ENCODE measurements at places on chromosomes 1 and 21.

- no peak for DNase-seq
Measured at GRCh38 chr1:95176861-95177260, 57.1 kb upstream of the RWDD3 start.

- DNase-seq = no peak
Measured at GRCh38 chr1:187262731-187263130, 434.0 kb downstream of the PLA2G4A start.

GRCh38 chr1:7263021-7263960, 478.0 kb downstream of the CAMTA1 start:
- DNase-seq = no peak

DNA sequence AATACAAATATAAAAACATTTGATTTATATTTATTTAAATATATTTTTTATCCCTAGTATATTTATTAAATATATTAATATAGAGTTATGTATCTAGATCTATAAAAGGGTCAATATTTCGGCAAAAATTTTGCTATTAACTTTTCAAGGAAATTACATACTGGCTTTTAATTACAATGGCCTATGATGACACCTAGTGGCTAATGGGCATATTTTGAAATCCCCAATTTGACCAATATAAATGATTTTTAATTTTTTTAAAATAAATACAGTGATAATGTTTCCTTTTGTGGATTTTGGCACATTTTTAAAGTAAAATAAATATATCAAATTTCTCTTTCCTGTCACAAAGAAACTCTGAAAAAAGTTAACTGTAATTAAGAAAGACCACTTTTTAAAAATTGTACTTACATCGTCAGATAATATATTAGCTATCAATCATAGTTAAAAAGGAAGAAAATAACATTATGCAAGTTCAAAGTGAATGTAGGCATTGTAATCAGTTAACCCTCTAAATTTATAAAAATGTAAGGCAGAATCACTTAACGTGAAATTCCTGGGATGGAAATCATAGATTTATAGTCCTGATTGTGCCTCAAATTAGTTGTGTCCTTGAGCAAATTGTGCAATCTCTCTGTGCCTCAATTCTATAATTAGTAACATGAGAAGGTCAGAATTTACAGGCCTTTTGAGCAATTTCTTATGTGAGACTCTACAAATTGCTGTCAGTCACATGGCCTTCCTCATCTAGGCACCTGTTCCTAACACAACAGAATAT, 25.6 kb upstream of the RGS13 start:
- DNase-seq = no peak

GRCh38 chr1:82542766-82543165, 742.0 kb downstream of the ADGRL2 start:
- no peak for DNase-seq

- DNase-seq = no peak
Measured at GRCh38 chr1:205510308-205510950, 6.0 kb downstream of the CDK18 start.

- DNase-seq = no peak
Measured at GRCh38 chr1:153430166-153430553, 13.8 kb downstream of the S100A7A start.

DNA sequence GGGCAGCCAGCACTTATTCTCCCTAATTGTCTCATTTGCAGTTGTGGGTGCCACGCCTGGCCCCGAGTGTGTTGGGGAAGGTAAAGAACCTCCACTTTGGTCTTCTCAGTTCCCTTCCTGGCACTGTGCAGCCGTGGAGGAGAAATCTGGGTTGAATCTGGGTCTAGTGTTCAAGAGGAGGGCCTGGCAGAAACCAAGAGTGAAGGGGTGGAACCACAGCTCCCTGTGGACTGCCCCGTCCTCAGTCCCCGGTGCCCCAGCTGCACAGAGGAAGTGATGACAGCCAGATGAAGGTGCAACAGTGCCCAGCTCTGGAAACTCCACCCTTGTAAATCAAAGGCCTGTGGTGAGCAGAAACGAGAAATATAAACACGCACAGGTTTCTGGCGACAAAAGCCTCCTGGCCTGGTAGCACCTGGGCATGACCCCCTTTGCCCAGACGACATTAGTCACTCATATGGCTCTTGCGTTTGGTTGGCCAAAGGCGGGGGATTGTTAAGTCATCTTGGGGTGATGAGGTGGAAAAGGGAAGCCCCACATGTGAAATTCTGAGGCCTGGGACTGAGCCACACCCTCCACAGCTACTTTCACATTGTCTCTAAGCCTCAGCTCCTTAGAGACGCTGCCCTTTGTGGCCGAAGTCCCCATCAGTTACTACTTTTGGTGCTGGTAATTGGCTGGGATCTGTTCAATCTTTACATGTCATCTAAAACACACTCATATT, 4.2 kb upstream of the ECE1 start:
- DNase-seq = peak; percentile 96

DNA sequence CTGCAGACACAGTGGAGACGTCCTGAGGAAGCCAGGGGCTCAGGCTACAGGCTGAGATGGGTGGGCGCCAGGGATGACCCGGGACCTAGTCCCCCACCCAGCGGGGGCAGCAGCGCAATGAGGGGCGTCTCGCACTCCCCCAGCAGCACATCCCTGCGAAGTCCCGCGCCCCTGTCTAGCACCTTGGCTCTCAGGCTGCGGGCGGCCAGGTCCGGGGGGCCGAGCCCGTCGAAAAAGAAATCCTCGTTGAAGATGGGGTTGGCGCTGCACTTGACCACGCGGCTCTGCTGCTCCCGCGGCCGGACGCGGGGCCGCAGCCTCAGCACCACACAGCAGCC, 1.8 kb downstream of the C2CD4D start:
- no peak for DNase-seq

- DNase-seq = no peak
Measured at GRCh38 chr1:218546314-218546713, 201.2 kb downstream of the TGFB2 start.

DNA sequence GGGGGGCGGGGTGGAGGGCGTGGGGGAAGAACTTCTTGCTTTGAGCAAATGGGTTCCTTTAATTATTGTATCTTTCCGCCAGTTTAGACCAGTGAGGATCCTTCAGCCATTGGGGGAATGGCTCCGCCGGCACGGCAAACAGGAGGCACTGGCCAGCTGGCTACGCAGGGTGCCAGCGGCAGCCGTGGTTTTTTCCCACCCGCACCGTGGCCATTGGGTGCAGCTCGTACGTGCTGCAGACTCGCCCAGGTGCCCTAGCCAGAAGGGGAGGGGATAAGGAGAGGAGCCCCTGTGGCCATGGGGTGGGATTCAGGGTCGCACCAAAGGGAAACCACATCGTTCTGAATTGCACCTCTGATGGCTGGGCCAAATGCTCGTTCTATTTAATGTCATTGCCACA, 65.6 kb downstream of the RGSL1 start:
- DNase-seq = no peak

DNA sequence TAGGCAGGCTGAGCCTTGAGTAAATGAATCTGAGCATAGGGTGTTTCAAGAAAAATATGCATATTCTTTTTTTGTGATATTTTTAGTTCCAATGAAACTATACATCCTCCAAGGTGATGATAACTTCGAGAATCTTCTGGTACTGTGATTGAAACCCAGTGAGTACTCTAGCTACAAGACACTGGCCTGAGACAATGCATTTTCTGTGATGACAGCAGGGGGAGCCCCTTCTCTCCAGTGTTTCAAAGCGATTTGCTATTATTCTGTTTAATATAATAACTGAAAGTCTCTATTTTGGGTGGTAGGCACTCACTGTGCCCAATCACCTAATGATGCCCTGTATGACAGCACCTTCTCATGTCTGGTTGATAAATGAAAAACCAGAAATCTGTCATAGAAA, 12.1 kb downstream of the IRF2BP2 start:
- DNase-seq = peak; percentile 66

GRCh38 chr1:23423415-23424292, 894 bp downstream of the TCEA3 start:
- DNase-seq = no peak

GRCh38 chr1:116529199-116529631, 41.6 kb downstream of the CD58 start:
- no peak for DNase-seq

GRCh38 chr1:59183749-59184317, 113.1 kb upstream of the FGGY start:
- no peak for DNase-seq

DNA sequence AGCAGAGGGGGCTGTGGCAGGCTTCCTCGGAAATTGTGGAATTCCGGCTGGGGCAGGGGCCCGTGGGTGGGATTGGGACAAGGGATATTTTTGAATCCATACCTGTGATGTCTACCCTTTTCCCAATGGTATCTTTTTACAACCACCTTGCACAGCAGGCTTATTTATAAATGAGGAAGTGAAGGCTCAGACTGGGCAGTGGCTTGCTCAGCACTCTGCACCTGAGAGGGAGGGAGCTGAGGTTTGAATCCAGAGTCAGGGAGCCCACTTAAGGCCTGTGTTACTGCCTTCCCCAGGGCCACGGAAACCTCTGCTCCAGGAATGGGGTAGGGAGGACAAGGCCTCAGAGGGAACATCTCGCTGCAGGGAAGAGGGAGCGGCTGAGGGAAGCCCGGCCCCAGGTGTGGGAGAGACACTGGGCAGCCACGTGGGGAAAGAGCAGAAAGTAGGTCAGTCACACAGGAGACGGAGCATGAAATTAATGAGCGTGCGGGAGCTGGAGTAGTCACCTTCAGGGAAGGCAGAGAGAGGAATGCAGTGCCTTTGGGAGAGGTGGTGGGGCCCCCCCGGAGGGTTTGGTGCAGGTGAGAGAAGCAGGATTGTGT, 35.4 kb upstream of the SCMH1 start:
- no peak for DNase-seq

- DNase-seq = no peak
Measured at GRCh38 chr21:14734191-14734590, 188.1 kb upstream of the SAMSN1 start.

GRCh38 chr1:199264911-199265310, 626.1 kb downstream of the PTPRC start:
- DNase-seq = no peak

- no peak for DNase-seq
Measured at GRCh38 chr1:94056171-94056570, 64.8 kb downstream of the ABCA4 start.

DNA sequence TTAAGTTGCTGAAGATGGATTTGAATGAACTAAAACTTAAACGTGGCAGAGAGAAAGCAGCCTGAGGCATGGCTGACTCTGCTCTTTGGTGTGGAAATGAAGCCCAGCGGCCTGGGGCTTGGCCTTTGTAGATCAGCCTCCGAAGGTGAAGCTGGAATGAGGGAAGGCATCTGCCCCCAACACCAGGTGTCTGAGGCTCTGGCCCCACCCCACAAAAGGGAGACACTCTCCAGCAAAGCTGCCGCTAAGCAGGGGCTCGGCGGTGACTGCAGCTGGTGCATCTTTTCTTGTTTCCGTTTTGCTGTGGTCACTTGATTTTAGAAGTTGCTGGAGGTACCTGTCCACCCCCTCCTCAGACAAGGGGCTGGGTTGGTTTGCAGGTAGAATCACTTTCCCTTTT, 38.2 kb upstream of the NID1 start:
- DNase-seq = no peak

- DNase-seq = no peak
Measured at GRCh38 chr1:11026903-11027302, 14.4 kb downstream of the TARDBP start.

Measured in CD4-positive, alpha-beta T cell treated with Interferon gamma for 1 hour (primary cell).